ENCODE measurements at places on chromosomes 1 and 21.

DNA sequence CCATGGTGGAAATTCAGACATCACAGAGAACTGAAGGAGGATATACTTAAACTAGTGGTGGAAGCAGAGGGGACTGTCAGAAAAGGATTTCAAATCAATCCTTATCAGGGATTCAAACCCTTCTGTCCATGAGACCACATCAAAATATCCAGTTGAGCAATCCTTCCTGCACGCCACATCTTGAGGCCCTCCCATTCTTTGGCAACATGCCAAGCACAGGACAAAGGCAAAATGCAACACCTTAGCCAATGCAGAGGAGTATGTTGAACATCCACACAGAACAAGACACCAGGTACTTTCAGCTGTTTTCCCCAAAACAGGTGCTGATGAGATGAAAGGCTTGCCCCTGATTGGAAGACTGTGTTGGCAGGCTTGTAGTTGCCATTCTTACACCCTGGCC is 81.8 kb upstream of the PLXNA2 start:
- no peak for DNase-seq

DNA sequence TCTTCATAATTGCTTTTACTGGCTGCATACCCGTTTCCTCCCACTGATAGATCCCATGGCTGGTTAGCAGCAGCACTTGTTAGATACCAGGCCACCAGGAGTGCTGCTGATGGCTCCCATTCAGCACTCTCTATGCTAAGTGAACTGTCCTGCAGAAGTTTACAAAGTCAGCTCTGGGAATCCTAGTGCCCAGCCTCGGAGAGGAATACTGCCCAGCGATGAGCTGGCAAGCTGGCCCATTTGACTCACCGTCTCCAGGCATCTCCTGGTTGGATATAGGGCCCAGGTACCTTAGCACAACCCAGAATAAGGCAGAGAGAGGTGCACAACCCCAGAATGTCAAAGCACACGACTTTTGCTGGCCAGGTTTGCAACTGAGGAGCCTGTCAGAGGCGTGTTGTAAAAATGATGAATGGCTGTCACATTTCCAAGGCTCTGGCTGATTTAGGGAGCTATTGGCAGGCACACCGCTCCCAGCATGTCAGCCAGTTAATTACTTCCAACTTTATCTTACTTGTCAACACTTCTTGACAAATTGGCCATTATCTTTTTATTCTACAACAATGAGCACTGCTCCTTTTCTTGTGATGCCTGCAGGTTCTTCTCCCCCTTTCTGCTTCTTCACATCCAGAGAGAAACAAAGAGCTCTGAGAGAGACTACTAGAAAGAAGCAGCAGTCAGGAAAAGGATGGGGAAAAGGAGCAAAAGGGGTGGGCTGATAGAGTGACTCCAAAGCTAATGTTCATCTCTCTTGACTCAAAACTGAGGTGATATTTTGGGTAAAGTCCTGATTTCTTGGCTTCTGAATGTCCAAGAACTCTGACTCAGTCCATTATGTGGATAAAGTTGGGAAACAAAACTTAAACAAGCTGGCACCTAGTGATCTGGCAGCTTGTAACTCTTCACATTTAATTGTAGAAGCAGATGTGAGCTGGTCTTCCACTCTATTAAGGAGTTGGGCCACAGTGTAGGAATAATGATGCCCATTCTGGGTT is 10.8 kb upstream of the ANGPTL7 start:
- no peak for DNase-seq

DNA sequence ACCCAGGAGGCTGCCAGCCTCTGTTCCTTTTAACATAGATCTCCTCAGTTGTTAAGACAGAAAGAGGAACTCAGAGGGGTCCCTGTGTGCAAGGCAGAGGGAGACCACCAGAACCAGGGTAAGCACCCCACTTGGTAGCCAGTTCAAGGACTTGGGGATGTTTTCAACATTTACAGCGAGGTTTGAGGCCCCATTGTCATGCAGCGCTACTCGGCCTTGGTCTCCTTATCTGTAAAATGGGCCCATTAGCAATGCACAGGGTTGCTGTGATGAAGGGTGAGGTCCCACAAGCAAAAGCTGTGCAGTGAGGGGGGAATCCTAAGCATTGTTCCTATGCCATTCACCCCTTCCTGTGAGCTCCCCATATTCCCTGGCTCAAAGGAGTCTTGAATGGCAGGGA is 4.2 kb downstream of the SIM2 start:
- DNase-seq: no peak

GRCh38 chr1:183467687-183468086 is 4.6 kb upstream of the SMG7 start:
- no peak for DNase-seq

- DNase-seq: no peak
These were observed 349 bp downstream of the ADGRB2 start for GRCh38 chr1:31763671-31764311.

DNA sequence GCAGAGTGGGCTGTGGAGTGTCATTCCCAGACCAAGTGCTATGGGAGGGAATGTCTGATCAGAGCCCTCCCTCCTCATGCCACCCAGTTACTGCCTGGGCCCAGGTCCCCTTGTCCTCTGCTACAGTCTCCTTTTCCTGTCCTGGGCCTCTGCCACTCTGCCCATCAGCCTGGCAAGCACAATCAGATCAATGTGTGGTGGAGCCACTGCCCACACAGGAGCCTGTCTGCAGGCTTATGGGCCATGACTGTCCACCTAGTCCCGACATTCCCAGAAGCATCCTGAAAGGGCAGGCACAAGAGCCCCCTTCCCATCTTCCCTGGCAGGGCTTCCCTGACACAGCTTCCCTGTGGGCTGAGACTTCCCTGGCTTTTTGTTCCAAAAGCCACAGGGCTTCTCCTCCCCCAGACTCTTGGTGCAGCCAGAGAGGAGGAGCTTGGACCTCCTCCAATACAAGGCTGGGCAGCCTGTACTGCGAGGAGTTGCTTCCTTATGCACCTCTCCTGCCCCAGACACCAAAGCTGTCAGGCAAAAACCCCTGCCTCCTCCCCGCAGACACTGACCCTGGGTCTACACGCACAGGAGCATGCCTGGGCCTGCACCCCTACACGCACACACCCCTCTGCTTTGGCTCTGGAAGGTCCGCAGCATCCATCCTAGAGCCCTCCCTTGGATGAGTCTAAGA is 29.2 kb upstream of the CNTN2 start:
- DNase-seq: no peak

- no peak for DNase-seq
These were observed 33.0 kb upstream of the S100A7 start for GRCh38 chr1:153493343-153493960.

DNA sequence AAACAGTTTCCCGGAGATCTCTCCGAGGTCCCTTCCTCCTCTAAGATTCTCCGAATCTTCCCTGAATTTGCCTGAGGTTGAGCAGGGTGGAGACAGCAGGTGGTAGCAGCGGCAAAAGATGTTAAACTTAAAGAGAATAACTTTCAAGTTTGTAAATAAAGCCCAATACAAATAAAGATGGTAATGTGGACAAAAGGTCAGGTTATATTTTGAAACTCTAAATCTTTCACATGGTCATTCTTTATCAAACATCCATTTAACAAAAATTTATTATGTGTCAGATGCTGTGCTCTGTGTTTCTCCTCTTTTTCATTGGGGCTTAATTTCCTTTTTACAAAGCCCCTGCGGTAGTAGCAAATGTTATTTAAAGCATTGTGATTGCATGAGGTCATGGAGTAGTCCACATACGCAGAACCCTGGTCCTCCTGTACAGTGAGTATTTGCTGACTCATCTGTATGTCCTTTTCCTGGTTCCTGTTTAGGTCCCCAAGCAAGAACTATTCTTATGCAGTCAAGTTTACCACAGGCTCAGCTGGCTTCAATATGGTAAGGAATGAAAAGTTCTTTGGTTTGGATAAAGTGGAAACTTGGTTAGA is 119.2 kb downstream of the ITSN1 start:
- peak; percentile 85 for DNase-seq

DNA sequence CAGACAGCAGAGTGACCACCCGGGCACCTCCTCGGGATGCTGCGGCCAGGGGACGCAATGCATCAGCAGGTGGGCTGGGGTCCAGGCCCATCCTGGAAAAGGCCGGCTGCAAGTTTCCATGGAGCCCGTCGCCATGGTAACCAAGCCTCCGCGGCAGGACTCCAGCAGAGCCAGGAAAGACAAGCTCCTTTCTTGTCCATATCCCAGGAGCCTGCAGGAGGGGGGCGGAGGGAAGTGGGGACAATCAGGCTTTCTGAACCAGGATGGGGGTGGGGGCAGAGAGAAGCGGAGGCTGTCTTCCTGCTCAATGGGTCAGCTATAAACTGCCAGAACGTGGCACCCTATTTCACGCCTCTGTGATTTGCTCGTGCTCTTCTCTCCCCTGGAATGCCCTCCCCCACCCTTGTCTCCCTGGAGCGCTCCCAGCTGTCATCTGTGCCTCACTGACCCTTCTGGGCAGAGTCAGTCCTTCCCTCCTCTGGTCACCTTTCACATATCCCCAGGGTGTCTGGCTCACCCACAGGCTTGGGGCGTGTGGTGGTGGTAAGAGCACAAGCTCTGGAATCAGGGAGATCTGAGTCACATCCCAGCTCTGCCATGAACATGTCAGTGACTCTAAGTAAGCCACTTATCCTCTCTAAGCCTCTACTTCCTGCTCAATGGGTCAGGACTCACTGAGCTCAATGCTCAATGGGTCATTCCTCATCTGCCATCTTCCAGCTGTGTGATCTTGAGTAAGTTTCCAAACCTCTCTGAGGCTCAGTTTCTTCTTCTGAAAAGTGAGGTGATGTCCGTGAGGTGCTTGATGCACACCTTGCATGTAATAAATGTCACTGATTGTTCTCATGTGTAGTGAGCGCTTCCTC is 58.9 kb upstream of the LAPTM5 start:
- peak; percentile 80 for DNase-seq

DNA sequence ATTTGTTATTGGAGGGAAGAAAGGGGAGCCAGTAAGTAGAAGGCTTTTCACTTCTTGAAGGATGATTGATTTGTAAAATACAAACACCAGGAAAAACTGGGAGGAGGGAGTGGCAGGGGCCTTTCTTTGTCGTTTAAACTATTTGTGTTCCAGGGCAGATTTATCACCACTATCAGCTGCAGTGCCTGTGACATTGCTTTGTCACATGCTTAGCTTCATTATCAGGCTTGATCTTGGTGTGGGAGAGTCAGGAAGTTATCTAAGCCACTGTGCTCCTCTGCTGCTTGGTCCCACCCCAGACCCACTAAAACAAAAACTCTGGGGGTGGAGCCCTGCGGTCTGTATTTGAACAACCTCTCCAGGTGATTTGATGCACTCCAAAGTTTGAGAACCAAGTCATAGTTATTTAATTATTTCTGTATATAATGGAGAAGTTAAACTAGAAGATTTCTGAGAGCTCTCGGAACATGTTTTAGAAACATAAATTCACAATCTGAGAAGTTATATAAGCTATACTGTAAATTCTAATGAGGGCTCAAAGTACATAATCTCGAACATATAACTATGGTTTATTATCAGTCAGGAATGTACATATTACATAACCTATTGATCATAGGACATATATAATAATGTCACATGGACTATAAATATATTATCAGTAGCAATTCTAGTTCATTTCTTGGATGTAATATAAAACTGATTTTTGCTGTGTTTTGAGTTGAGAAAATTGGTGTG is 87.9 kb downstream of the CDC14A start:
- DNase-seq: no peak

DNA sequence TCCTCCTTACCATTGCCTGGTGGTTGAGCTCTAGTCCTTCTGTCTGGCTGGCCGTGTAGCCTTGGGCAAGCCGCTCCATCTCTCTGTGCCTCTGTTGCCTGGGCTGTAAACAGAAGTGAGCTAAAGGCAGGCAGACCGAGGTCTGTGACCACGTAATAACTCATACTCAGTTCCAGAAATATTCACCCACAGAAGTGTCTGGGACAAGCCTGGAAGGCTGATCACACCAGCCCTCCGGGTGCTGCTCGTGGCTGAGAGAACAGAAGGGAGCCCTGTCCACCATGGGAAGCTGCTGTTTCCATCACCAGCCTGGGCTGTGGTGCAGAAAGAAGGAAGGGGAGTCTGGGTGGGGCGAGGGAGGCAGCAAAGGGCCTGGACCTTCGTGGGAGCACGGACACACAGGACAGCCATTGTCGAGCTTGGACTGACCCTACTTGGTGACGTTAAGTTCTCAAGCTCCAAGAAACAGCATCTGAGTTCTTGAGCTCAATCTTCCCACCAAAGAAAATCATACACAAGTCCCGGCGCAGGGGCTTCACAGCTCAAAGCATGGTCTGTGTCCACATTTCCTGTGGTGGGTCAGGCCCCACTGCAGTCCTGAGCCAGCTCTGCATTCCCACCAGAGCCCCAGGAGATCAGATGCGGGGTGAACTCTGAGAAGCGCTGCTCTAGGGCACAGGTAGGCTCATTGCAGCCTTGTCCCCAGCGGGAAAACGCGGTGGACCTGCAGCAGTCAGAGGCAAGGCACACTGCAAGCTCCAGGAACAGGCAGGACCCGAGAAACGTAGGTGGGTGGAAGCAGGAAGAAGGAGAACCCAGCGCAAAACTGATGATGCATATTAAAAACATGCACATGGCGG is 61.8 kb downstream of the RUNX3 start:
- DNase-seq: no peak

All from stromal cell of bone marrow (primary cell).